ENCODE measurements at places on chromosomes 16 and 17. TPM values are rescaled to one million over a fixed set of nuclear protein-coding genes. Genes with fewer than 3 reads are reported as not detected.

DNA sequence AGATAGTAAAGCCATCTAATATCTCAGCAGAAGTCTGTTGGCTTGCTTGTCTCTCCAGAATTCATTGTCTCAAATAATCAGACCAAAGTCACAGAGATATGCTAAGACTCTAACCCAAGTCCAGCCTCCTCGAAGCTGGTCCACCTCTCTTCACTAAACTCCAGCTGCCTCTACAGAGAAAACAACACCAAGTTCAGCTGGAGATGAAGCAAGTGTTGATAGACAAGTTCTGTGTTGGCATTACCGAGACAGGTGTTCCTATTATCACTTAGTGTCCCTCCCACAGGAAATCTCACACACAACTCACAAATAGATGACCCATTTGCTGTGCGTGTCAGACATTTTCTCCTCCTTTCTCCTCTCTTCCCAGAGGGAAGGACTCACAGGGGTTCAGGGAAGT is 164.4 kb upstream of the ANKFN1 start:
- no peak for DNase-seq

DNA sequence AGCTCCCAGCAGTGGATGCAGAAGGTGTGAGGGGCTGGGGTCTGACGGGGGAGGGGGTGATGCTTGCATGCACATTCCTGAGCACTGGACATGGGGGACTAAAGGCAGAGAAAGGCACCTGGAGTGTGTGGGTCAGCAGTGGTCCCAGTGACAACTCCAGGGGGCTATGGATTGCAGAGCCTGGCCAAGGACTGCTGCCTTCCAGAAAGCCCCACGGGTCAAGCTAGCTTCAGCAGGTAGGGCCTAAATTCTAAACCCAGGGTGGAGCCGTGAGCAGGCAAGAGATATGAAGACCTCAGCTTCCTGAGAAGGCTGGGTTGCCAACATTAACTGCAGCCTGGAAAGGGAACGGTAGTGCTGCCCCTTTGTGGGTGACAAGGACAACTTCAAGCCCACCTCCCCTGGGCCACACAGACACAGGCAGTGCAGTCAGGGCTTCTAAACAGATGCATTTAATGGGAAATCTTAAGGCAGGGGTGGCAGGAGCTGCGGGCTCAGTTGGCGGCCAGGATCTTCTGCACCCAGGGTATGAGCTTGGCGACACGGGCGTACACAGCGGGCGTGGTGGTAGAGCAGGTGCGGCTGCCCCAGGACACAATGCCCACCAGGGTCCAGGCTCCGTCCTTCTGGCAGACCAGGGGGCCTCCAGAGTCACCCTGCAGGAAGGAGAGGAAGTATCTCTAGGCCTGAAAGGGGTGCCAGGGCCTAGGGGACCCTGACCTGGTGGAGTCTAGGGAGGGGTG is 3.1 kb downstream of the CTRB2 start:
- DNase-seq = peak; percentile 69

DNA sequence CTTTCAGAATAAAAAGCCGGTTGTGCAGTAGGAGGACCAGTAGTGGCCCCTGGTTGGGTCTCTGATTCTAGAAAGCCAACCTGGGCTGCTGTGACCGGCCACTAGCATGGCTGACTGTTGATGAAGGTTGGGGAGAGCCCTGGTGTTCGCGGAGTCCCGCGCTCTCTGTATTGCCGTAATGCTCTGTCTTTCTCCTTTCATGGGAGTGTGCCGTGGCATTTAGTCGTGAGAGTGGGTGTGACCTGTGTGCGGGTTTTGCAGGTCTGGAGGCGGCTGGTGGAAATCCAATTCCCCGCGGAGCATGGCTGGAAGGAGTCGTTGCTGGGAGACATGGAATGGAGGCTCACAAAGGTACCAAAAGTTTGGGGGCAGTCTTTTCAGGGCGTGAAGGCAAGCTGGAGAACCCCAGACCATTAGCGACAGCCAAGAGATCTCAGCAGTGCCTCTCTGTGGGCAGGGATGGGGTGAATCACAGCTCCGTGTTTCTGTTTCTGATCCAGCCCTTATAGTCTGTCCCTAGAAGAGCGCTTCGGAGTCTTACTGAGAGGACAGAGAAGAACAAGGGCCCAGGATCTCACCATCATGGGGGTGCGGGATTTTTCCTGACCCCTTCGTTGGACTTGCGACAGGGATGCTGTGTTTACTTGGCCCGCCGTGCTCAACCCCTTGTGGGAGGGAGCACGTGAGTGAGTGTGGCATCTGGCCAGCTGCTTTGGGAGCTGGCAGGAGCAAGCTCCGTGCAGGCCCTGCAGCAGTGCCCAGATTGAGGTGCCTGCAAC is 56.5 kb downstream of the RNF213 start:
- no peak for DNase-seq

DNA sequence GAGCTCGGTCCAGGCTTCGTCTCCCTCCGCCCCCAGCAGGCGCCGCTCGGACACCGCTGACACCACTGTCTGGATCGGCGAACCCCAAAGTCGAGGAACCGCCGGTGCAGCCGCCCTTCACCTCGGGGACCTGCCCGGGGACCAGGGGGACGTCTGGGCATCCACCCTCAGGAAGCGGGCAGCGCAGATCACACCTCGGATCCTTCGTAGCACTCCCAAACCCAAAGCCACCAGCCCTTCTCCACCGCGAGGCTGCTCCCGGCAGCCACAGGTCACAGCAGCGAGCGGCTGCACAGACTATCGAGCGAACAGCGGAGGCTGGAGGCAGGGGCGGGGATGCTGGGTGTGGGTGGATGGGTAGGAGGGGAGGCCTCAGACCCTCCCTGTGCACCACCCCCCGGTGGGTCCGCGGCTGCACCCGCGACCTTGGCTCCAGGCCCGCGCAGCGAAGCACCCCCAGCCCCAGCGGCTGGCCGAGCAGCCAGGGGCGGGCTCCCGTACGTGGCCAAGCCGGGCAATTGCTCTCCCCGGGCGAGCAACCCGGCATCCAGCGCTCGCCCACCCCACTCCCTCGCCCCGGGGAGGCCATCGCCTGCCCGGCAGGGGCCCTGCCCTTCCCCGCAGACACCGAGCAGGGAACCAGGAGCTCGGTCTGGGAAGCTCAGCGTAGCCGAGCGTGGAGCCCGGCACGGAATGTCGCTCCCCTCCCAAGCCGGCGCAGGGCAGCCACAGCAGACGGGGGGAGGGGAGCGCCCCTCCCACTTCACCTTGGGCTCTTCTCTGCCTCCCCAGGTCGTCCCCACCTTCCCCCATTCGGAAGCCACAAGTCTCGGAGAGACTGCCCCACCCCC is 1.0 kb downstream of the SDK2 start:
- peak; percentile 90 for DNase-seq

DNA sequence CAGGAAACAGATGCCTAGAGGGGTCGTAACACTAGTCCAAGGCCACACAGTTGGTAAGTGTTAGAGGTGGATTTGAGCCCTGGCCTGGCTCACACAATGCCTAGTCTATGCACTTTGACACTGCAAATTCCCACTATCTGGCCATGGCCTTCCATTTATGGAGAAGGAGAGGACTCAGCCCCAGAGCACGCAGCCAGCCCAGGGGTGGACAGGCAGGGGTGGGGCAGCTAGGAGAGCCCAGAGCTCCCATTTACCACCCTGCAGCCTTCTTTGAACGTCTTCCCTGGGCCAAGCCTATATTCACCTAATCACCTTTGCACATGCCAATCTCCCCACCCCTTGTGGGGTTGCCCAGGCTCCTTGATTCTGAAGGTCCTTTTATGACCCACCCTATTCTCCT is 81.2 kb downstream of the DYNLRB2 start:
- DNase-seq = no peak

GRCh38 chr17:82452162-82452561 is 1.6 kb upstream of the CYBC1 start:
- no peak for DNase-seq

Gene CEP95
- total RNA-seq = 18.5 TPM

- no peak for DNase-seq
Observed at GRCh38 chr17:76365256-76365903, 11.7 kb upstream of the PRPSAP1 start.

Gene PIPOX
- 17.4 TPM for total RNA-seq

Gene FCSK
- total RNA-seq = 13.7 TPM

Data from H7 (cell line).